RKO (cell line): ENCODE measurements at places on chromosomes 6 and 20.

GRCh38 chr6:62614442-62614841 is 328.4 kb upstream of the KHDRBS2 start:
- DNase-seq: no peak

DNA sequence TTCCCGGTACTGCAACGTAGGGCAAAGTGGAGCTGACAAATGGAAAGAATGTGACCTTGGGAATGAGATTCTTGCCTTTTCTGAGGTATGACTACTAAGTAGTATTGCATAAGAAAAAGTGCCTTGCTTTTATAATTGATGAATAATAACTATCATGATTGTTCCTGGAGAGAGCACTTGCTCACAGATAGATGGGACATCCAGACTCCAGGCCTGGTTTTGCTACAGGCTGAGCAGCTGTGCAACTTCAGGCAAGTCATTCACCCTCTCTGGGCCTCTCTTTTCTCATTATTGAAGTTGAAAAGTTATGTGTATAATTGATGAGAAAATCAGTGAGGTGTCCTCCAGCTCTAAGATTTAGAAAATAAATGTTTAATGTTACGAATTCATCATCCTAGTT is 53.6 kb upstream of the MBOAT1 start:
- DNase-seq: no peak

DNA sequence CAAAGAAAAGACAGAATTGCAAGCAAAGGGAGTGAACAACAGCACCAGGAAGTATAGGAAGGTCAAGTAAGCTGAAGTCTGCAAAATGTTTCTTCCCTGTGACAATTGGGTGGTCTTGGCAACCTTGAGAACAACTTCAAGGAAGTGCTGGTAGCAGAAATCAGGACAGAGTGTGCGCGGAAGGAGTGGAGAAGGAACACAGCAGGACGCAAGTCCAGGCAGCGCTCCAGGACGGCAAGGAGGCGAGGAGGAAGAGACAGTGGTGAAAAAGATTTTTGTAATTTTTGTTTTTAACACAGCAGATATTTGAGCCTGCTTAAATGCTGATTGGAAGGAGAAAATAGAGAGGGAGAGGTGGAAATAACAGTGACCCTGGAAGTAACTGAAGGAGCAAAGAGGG is 141.7 kb downstream of the F13A1 start:
- no peak for DNase-seq

DNA sequence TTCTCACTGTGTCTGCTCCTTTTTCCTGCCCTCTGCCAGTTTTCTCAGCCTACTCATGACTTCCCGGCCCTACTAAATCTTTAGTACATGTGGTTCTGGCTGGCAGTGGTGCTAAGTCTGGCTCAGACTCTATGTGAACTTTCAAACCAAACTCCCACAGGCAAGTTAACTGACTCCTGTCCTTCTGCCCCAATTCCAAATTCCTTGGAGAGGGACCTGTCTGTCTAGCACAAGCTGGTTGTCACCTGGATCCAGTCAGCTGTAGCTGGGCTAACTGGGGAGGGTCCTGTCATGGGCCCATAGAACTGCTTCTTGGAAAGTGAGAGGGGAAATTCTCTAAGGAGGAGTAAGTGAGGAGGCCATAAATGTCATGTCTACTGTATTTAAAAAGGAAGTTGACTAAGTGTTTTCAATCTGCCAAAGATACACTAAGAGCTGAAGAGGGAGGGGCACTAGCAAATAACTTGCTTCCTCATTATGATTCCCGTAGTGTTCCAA is 240.1 kb downstream of the KCNQ5 start:
- DNase-seq: no peak

GRCh38 chr6:154773610-154774089 is 40.4 kb downstream of the SCAF8 start:
- DNase-seq: no peak

DNA sequence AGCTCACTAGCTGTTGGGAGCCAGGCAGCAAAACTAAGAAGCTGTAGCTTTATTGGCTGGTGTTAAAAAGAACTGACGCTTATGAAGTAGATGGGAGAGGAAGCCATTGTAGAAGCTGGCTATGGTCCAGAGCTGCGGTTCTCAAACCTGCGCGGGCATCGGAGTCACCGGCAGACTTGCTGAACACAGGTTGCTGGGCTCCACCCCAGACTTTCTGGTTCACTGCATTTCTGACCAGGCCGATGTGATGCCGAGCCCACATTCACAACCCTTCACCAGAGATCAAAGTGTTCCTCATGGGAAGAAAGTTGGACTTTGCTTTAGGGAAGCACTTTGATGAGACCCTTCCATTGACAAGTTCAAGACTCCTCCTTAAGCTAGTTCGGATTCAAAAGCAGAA is 231.6 kb downstream of the QKI start:
- no peak for DNase-seq

- DNase-seq: no peak
Observed at GRCh38 chr6:124073820-124074587, 270.3 kb downstream of the NKAIN2 start.

GRCh38 chr6:116450769-116451740 is 10.1 kb upstream of the CALHM6 start:
- DNase-seq: no peak

DNA sequence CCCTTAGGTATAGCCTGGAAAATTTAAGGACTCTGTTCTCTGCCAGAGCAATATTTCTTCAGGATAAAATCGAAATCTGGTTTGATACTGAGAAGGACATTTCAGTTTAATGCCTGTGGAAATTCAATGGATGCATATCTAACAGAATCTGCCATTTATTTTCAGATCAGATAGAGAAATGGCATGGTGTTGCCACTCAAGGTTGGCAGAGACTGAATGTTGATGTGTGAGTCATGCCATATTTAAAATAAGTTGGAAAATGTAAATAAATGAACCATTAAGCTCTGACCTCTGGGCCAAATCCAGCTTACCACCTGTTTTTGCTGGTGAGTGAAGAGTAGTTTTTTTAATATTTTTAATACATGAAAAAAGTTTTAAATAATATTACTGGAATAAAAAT is 594.6 kb downstream of the DOK5 start:
- DNase-seq: no peak

DNA sequence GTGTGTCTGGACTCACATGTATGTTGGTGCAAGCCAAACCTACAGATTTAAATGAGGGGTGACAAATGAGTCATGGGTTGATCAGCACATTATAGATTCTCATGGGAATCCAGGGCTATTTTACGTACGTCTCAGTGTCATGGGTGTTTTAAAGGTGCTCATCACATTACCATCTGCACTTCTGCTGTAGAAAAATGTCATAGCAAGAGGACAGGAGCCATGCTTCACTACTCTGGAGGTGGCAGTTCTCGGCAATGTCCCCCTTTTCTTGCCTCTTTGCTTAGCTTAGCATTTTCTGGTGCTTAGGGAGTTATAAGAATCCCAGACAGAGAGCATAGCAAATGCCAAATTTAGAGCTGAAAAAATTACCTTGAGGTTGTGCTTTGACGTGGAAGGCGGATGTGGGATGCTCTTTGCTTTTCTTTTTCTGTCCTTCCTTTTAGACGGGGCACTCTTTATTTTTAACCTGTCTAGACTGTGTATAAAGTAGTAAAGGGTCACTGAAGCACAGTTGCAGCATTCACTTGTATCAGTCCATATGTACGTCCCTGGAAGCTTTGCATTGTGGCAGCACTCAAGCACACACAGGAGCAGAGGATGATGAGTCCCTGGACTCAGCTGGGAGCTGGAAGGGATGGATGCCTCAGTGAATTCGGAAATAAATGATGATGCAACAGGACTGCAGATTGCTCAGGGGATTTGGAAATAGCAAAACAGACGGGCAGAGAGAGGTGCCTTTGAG is 139.7 kb downstream of the SYNDIG1 start:
- no peak for DNase-seq

GRCh38 chr6:43211955-43212354 is 17.3 kb downstream of the DNPH1 start:
- DNase-seq: no peak

DNA sequence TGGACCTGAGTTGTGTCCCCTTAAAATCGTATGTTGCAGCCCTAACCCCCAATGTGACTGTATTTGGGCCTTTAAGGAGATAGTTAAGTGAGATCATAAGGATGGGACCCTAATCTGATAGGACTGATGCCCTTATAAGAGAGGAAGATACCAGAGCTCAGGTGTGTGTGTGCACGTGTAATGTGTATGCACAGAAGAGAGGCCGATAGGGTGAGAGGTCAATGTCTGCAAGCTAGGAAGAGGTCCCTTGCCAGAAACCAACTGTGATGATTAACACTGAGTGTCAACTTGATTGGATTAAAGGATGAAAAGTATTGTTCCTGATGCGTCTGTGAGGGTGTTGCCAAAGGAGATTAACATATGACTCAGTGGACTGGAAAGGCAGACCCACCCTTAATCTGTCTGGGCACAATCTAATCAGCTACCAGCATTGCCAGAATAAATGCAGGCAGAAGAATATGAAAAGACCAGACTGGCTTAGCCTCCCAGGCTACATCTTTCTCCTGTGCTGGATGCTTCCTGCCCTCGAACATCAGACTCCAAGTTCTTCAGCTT is 299.8 kb downstream of the LRFN2 start:
- DNase-seq: no peak

GRCh38 chr20:46765506-46766120 is 56.2 kb downstream of the SLC2A10 start:
- DNase-seq: no peak

DNA sequence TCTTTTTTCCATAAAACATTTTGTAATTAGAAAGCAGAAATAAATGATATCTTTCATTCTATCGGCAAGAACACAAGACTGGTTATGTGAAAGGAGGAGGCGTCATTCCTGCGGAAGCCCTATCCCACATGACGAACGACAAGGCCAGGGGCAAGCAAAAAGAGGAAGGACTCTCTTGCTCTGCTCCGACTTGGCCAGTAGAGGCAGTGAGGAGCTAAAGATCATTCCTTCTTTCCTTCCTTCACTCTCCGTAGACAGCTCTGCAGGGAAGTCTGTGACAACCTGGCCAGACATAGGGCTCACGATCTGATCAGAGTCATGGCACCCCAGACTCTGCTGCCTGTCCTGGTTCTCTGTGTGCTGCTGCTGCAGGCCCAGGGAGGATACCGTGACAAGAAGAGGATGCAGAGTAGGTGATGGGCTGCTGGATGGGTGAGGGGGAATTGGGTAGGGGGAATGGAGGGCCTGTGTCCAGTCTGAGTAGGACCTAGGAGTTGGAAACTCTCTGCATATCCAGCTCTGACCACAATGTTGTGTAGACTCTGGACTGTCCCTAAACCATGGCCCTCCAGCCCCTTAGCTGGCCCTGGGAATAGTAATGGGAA is at the start of gene WFDC10A:
WFDC10A (plus strand) TSS at position 244 of the 605 bp plus-strand sequence; CDS start at position 319, 75 bp downstream.
- DNase-seq: peak; percentile 85

DNA sequence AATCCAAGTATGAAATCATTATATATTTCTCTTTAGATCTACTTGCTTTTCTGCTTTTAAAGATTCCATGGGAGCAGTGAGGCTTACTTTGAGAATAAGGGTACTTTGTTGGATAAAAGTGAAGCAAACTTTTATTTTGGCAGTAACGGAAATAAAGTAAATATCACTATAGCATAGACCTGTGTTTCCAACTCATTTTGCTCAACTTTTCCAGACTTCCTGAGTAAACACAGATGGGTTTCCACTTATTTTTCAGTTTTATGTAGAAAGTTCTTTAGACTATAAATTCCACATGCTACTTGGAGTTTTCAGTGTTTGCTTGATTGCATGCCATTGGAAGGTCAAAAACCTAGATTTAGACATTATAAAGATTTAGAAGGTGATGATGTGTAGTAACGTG is 6.2 kb downstream of the STX16 start:
- DNase-seq: no peak

- no peak for DNase-seq
Observed at GRCh38 chr20:57613481-57613921, 6.7 kb downstream of the ZBP1 start.
